ENCODE measurements at places on chromosomes 2 and 18.

GRCh38 chr2:37919631-37920032, 5.5 kb upstream of the RMDN2 start:
- DNase-seq: no peak

DNA sequence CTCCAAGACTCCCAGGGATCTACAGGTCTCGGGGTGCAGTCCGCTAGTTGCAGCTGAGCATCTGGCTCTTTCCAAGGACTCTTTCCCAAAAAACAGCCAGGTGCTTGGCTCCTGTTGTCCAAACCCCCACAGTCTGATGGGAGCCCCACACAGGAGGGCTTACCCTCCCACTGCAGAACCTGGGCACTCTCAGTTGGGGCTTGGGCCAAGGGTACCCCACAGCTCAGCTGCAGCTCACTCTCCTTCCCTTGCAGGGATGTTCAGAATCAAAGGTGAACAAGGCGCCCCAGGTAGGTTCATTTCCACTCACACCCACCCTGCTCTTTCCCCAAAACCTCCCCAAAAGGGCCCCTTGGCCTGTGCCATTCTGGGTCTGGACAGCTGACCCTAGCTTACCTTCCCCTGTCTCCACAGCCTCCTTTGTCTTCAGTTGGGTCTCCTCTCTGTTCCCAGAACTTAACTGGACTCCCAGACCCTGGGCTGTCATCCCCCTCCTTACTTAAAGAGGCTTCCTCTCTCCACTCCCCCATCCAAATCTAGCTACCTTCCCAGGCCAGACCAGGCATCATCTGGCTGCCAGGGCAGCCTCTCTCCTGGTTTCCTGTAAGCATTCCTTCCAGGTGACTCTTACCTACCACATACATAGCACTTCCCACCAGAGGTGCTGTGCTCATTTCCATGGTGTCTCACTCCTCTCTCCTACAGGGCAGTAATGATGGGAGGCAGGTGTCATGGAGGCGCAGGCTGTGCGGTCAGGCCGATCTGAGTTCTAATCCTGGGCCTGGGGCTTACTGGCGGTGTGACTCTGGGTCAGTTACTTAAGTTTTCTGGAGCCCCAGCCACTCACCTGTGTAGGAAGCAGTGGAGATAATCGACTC, 29.5 kb downstream of the MARCO start:
- DNase-seq: no peak

GRCh38 chr2:30611583-30611982, 164.5 kb downstream of the LCLAT1 start:
- peak; percentile 35 for DNase-seq

DNA sequence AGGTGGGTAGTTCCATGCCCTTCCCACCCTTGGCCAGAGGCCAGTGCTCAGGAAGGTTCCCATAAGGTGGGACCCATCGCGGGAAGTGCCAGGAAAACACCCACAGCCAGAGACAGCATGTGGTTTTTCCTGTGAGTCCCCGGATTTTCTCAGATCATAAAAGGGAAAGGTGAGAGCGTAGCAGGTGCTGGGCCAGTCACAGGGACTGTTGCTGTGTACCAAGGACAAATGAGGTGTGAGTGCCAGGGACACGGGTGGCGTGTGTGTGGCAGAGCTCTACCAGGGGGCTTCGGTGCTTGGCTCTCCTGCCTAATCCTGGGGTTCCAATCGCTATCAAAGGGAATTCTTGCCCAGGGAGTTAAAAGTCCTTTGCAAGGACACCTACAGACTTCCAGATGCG, 159.6 kb upstream of the SMAD2 start:
- no peak for DNase-seq

- DNase-seq: no peak
These were observed 70.0 kb downstream of the PDCL3 start for GRCh38 chr2:100632759-100633158.

DNA sequence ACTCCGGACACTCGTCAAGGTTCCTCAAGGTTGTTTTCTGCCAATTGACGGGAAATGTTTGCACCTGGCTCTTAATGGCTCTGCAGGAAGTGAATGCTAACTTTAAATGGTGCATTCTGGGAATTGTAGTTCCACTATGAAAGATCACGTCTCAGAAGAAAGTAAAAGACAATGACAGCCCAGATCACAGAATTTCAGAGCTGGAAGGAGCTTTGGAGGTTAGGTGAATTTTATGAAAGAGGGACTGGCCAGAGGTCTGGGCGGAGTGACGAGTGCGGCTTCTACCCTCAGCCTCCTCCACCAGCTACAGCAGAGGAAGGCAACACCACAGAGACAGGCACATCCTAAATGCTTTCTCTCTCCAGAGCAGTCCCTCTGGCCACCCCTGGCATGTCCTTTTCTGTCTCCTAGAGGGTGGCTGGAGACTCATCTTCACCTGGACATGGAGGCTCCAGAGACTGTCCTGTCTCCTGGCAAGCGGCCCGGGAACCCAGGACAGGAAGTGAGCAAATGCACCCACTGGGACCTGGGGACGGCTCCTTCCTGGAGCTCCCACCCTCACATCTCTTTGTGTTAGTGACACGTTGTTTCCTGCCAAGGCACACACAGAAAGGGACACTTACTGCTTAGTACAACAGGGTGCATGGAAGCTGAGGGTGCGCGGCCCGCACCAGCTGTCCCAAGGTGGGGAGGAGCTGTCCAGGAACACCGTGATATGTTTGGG, 19.4 kb downstream of the THAP4 start:
- no peak for DNase-seq

GRCh38 chr2:223095207-223095606, 43.2 kb downstream of the KCNE4 start:
- DNase-seq: no peak

DNA sequence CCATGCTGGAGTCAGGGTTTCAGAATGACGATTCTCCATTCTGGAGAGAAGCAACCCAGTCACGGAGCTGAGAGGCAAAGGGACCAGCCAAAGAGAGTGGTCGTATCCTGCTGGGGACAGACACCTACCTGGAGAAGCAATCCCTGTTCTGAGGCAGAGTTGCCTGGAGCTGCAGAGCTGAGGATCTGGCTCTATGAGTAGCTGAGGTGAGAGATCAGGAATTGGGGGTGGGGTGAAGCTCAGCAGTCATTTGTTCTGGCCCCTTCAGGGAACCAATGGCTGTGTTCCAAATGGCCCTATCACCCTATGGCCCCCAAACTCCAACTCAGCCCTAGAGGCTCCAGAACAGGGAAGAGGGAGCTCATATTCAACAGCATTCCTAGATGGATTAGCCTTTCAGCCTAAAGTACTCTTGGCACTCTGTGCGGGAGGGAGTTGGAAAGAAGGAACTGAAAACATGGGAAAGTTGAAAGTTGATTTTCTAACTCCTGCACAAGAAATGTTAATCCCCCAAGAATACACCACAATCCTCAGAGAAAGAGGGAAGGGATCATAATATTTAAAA, 3.3 kb upstream of the ATRAID start:
- DNase-seq: no peak

DNA sequence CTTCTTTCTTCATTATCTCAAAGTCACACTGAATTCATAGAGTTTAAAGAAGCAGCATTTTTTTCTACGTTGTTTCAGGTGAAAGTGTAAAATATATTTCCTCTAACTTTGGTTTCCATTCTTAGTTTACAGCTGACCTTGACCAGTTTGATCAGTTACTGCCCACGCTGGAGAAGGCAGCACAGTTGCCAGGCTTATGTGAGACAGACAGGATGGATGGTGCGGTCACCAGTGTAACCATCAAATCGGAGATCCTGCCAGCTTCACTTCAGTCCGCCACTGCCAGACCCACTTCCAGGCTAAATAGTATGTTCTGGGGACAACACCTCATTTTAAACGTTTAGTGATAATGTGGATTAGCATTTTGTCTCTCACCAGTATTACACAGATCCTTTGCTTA, 82.4 kb downstream of the PTRHD1 start:
- DNase-seq: no peak

- DNase-seq: no peak
These were observed 77.1 kb downstream of the SMAD4 start for GRCh38 chr18:51107082-51107481.

- DNase-seq: no peak
These were observed 6.7 kb downstream of the CAB39 start for GRCh38 chr2:230719340-230719739.

DNA sequence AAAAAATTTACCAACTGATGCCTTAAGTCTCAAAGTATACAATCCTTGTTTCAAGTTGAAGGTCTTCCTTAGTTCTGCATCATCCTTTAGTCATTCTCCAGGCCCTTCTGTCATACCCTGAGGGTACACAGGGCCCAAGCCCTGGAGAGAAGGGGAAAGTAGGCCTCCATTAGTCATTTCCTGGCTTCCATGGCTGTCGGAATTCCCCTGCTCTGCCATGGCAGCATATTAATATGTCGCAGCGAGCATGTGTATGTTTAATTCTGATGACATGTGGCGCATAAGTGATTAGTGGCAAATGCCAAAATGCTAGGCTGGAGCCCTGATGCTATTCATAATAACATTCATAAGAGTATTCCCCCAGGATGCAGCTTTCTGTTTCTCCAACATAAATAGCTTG, 22.1 kb downstream of the GPR39 start:
- DNase-seq: no peak

DNA sequence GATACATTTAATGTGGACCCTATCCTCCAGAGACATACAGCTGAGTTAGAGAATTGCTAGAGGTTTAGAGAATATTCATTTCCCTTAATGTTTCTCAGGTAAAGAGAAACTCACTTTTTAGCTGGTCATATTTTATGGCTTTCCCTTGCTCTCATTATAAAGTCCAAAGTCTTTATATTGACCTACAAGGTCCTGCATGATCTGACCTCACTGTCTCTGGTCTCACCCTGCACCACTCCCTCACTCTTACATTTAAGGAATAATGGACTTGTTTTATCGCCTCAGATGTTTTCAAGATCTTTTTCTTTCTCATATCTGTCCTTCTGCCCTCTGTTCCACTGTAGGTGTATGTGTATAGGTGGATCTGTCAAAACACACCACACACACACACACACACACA, 597.3 kb downstream of the PLCL1 start:
- no peak for DNase-seq

- DNase-seq: no peak
These were observed 8.7 kb upstream of the RPRD1A start for GRCh38 chr18:36075862-36076587.

DNA sequence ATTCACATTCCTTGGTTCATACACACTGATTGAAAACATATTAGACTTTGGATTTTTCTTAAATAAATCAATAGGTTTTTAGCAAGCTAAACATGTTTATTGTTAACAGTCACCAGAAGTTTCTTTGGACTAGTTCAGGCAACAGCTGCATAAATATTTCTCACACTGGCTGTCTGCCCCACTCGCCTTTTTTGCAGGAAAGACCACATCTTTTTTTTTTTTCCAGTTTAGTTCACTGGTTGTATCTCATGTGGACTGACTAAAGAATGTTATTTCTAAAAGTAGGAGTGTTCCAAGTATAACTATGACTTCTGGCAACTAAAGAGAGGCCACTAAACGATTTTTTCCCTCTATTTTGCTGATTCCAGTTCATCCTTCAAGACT, 31.1 kb downstream of the SLC40A1 start:
- peak; percentile 89 for DNase-seq

GRCh38 chr2:42071791-42072190, 24.0 kb downstream of the PKDCC start:
- DNase-seq: no peak

DNA sequence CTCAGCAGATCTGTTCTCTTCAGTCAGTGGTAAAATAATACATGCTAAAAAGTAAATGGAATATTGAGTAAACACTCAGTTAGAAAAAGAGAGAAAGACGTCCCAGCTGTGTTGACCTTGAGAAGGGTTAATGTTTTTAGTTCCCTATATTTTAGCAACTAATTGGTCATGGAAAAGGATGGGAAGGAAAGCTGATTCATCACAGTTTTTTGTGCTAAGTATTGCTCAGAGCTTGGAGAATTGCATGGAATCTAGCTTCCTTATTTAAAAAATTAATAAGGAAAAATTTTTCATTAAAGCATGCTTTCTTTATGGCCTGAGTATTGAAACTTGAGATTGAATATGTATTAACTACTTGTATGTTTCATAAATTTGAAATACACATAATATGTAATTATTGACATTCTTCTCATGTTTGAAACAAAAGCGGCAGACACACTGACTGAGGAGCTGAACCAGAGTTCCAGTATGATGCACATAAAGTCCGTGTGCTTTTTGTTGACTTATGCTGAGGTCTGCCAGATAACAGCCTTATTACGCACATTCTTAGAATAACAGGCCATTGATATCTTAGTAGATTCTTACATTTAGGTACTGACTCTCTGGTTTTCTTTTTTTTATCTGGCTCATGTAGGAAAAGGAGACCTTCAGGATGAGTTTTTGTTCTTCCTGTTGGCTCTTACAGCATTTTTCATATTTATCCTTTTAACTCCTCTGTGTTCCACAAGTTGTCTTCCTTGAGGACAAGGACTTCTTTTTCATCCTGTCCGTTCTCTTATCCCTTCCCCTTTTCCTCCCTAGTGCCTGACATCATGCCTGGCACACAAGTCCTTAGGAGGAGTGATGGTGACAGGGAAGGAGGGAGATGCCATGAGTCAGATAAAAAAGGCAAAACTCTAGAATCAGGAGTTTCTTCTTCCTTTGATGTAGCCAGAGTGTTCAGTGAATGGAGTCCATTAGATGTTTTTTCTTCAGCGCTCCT, 194.1 kb downstream of the PTPRM start:
- DNase-seq: no peak

GRCh38 chr18:9683418-9684396, 24.4 kb upstream of the RAB31 start:
- peak; percentile 49 for DNase-seq

- DNase-seq: no peak
These were observed 9.0 kb downstream of the RELCH start for GRCh38 chr18:62196079-62196478.

DNA sequence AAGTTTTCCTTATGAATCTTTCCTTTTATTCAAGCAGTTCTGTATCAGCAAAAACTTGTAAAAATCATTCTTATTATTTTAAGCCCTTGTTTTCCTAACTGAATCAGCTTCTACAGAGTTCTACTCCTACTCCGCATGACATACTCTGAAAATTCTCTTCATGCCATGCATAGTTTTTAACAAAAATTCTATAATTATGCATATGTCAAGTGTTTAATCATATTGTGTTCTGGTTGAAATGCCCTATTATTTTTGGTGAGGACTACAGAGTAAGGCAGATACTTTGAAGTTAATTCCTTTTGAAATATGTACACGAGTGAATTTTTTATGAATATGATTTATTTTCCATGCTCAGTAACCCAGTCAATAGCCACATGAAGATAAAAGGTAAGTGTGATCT, 28.8 kb downstream of the ANKRD30B start:
- DNase-seq: no peak

DNA sequence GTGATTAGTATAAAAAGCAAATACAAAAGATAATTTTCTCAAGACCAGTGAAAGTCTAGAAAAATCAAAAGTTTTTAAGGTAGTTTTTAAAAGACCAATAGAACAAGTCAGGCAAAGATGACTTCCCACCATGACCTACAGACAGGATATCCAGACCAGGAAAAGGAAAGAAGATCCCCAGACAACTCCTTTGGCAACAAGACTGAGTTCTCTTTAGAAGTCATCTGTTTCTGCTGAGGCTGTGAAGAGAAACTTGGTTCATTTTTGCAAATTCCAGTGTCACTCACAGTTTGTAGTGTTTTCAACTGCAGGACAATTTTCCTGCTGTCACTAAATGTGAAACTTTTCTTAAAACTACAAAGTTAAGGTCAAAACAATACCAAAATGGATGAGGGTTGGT, 240.9 kb upstream of the SIX2 start:
- no peak for DNase-seq

Data from femur (tissue), 1 donor.